Stimulated activated CD4-positive, alpha-beta T cell treated with anti-CD3 and anti-CD28 coated beads, TNF-alpha, amount 100 ng/mL, for 24 hours (primary cell): ENCODE measurements at places on chromosomes 4 and X.

GRCh38 chr4:138696771-138697170, 318.8 kb upstream of the NOCT start:
- DNase-seq, result no peak

- no peak for DNase-seq
Measured at GRCh38 chrX:13076176-13076961, 31.9 kb upstream of the FAM9C start.

- no peak for DNase-seq
Measured at GRCh38 chrX:12139934-12140611, 1.8 kb downstream of the FRMPD4 start.

DNA sequence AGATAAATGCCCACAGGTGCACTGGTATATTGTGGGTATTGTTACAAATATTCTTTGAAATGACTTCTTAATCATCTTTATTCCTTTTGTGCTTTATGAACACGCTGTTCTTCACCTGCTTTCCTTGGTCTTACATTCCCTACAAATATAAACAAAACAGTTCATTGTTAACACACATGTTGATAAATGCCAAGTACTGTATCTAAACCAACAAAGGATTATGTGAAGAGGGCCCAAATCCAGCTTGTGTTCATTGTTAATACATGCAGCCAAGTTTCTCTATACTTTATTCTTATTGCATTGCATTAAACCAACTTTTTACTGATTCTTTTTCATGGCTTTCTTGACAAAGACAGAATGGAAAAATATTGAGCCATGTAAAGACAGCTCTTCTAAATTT, 42.8 kb downstream of the AREG start:
- no peak for DNase-seq

GRCh38 chr4:123816462-123816861, 419.9 kb downstream of the SPRY1 start:
- DNase-seq, result no peak

- no peak for DNase-seq
Measured at GRCh38 chr4:137703195-137703594, 170.9 kb upstream of the PCDH18 start.

DNA sequence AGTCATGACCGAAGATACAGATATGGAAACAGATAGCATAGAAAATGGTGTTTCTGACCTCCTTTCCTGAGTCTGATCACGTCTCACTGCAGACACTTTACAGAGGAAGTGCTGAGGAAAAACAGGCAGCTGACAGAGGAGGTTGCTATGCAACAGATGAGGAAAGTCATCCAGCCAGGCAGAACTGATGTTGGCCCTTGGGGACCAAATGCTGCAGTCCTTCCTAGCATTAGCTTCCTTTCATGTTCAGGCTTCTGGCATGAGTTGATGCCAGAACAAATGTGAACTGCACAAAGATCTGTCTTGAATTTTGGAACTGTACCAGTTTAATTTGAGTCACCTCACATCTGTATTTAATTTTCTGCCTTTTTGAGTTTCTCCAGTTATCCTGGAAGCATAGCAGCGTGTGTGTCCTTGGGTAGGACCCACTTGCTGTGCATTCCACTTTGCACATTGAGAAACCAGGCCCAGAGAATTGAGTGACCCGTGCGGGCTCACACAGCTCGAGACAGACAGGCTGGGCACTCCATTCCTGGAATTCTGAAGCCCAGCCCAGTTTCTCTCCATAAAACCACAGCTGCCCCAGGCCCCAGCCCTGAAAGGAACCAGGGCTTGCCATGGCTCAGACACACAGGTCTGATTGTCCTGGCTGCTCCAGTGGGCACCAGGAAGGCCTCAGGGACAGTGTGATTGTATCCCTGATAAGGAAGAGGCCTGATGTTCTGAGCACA, 1.4 kb upstream of the MAGED1 start:
- DNase-seq, result no peak

GRCh38 chr4:147247579-147247978, 233.3 kb upstream of the EDNRA start:
- no peak for DNase-seq

GRCh38 chr4:13887010-13887409, 259.5 kb upstream of the BOD1L1 start:
- no peak for DNase-seq

- DNase-seq, result no peak
Measured at GRCh38 chrX:24025741-24026403, 1.1 kb downstream of the KLHL15 start.

DNA sequence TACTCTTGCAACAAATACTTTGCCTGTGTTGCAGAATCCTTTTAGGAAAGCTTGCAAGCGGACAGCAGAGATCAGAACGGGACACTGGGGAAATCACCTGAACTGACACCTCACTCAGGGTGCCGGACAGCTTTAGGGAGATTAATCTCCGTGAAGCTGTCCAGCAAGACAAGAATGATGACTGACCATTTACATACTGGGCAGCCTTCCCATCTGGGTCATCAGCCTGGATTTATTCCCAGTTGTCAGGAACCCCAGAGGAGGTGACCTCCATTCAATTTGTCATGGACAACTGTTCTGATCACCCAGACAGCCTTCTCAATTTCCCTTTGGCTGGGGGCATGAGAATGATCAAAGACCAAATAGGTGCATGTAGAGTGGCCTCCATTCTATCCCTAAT, 93.0 kb upstream of the EGFL6 start:
- no peak for DNase-seq

DNA sequence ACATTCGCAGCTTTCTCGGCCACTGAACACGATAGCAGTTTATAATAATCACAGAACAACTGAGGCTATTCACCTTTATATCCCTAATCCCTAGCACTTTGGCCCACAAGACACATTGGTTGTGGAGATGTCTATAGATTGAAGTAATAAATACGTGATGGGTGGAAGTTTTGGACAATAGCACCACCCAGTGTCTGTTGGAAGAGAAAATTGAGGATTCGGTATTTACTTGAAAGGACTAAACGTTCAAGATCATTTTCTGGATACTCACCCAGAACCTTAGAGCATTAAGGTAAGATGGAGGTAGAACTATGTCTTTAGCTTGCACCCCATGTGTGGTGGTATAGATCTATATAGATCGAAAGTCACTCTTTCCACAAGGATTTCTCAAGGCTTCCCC, 787 bp upstream of the TMSB15A start:
- no peak for DNase-seq

DNA sequence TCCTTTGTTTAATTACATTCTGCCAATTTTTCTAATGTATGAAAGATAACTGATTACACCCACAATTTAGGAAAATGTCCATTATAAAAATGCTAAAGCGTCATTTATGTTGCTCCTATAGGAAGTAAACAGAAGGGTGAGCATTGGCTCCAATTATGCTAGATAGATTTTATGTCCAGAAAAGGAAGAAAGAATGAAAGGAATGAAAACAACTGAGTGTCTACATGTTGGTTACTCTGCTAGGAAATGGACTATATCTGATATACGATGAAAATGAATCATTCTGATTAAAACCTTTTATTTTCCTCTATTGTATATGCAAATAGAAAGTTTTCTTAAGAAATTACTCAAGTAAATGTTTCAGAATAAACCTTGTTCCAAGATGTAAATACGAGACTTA, 1.6 kb downstream of the ENAM start:
- no peak for DNase-seq

DNA sequence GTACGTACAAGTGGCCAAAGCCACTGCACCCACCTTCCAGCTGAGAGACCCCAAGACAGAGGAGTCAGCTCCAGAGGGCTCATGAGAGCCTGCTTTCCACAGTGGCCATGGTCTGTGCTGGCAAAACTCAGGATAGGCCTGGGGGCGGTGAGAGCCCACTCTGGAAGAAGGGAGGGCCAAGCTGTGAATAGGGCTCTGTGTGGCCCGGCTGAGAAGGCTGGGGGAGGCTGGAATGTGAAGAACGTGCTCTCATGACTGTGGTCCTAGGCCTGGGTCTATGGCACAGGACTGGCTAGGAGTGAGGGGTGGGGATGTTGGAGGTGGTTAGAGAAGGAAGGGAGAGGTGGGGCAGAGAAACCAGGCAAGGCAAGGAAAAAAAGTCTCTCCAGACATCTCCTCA, 13.3 kb downstream of the STARD8 start:
- DNase-seq, result no peak

GRCh38 chr4:38162240-38162784, 202.1 kb downstream of the PTTG2 start:
- no peak for DNase-seq

DNA sequence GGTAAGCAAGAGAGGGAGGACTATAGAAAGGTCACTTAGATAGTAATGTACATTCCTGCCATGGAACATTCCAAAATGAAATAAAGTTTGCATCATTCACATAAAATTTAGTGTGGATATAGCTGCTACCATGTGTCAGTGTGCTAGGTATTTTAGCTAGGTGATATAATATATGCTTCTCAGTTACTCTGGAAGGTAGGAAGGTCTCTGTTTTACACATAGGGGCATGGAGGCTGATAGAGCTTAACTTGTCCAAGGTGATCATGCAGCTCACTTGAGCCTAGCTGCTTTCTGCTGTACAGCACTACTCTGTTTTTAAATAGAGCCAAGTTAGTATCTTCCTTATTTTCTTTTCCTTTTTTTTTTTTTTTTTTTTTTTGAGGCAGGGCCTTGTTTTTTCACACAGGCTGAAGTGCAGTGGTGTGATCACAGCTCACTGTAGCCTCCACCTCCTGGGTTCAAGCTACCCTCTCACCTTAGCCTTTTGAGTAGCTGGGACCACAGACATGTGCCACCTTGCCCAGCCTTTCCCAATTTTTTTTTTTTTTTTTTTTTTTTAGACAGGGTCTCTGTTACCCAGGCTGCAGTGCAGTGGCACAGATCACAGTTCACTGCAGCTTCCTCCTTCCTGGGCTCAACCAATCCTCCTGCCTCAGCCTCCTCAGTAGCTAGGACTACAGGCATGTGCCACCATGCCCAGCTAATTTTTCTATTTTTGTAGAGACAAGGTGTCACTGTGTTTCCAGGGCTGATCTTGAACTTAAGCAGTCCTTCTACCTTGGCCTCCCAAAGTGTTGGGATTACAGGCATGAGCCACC, 10.4 kb downstream of the AFF1 start:
- no peak for DNase-seq

DNA sequence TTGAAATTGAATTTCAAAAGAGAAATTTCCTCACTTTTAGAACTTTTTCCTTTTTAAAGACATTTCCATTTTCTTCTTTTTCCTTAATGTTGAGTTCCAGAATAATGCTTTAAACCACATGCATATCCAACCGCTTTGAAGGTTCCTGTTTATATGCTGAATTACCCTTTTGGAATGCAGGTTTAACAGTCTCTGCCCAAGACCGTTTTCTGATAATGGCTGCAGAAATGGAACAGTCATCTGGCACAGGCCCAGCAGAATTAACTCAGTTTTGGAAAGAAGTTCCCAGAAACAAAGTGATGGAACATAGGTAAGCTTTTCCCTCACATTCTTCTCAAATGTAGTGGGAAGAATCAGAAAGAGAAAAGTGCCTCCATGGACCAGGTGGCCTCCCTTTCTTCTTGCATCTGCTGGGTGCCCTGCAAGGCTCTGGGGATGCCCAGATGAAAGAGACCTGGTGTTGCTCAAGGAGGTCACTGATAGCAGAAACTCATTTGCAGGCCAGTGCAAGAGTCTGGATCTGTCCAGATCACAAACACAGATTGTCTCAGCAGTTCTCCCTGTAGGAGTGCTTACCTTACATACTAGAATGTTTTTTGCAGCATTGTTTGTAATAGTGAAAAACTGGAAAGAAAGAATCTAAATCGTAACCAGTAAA, 42.9 kb downstream of the MOSPD2 start:
- no peak for DNase-seq

- DNase-seq, result no peak
Measured at GRCh38 chr4:15262396-15262795, 165.4 kb upstream of the C1QTNF7 start.

DNA sequence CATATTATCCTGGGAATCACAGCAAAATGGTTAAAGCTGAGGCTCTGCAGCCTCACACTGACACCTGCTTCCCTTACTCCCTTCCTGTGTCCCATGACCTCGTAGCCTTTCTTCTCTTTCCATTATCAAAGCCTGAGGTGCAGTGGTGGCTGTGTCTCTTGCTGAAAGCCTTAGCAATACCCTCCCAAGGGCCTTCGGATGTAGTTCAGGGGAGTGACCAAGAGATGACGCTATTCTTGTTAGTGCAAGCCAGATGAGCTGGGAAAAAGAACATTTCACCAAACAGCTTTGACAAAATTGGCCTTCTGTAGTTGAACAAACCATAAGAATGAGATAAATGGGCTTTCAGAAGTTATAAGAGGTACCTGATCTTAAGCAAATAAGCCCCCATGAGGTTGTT, 31.6 kb downstream of the SMIM10L2A start:
- DNase-seq, result no peak

DNA sequence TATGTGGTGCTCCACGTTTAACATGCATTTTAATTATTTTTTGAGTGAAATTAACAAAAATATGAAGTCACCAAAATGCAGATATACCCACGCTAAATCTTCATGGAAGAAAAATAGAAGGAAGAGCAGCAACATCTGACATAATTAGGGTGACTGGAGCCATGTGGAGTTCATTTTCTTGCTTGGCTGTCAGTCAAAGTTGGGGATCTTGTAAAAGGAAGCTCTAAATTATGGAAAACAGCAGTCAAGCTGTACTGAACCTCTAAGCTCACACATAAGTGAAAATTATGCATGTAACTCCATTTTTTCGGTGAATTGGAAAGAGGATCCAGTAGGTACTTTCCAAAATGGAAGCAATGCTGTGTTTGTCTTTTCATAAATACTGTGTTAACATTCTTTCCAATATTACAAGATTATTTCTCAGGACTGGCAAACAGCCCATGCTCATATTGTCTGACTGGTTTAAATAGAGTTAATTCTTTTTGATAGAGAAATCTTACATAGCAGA, 9.7 kb upstream of the PDGFC start:
- DNase-seq, result no peak

DNA sequence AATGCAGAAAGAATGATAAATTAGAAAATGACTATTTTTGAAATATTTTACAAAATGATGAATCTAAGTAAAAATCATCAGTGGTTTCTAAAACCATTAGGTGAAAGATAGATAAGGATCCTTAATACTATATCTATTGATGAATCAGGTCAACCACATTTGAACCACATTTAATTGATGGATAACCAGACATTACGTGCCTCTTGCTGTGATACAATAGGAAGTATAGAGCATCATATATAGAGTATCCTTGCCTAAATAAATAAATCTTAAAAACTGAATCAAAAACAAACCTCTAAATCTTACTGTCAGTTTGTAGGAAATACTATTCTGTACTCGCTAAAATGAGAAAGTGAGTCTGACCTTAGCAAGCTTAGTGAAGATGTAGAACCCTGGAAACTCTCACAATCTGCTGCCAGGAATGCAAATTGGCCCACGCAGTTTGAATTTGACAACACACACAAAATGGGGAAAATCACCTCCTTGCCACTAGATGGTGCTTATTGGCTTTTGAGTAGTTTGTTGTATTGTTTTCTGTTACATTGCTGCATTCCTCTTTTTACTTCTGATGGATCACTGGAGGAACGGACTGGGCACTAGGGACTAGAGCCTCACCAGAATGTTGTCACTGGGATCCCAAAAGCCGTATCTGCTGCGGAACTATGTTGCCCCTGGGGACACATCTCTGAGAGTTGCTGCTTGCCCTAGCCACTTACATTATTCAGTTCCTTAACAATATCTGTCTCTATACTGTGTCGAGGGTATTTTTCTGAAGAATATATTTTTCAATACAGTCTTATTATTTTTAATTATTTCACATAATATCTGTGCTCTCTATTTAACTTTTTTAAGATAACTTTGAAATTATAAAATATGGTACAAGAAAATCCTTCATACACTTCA, 25.4 kb upstream of the SLAIN2 start:
- no peak for DNase-seq
